ENCODE measurements at places on chromosomes 4 and X.
A peak's percentile ranks its signal among the peaks of the same experiment; 100 is the strongest.

DNA sequence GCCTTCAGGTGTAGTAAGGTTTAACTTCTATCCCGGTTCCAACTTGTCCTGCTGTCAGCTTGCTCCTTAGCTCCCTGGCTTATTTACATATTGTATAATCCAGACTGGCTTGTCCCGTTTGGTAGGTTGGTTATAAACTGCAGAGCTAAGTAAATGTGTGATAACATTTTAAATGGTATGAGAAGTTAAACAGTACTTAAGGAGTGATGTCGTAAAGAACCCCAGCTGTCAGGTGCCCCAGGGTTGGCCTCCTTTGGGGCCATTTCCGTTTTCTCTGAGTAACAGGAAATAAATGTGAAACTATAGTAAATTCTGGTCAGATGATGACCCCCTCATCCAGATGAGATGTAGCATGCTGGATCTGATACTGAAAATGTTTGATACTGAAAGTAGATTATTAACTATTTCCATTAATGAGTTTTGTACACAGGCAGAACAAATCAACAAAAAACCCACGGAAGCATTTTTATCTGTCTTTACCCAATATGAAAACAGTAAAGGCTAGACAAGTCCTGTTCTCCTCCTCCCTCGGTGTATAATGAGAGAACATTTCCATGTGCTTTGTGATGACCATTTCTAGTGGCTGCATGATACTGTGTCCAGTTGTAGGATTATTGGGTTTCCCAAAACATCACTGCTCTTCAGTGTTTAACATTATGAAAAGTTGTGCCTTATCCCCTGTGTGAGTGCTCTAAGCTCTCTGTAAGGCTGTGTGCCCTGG is 22.4 kb downstream of the GAB1 start:
- no peak for DNase-seq

DNA sequence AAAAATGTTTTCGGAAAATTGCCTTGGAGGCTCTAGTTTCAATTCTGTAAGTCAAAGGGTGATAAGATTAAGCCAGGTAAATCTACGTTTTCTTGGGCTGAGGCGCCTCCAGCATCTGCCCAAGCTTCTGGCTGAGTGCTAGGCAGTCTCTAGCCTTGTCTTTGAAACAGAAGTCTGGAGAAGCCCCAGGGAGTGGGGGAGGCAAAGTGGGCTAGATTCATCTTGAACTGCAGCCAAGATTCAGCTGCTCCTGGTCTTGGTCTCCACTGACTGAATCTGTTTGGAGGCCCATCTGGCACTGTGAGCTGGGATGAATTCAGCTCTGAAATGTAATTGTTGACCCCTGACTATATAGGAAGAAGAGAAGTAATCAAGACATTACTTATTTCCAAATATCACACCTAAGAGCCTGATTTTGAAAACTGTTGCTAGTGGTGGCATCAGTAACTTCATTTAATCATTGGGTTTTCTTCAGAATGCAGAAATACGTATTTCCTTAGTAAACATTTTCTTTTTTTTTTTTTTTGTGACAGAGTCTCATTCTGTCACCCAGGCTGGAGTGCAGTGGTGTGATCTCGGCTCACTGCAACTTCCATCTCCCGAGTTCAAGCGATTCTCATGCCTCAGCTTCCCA is 187.3 kb upstream of the LEF1 start:
- no peak for DNase-seq

GRCh38 chrX:130770615-130771014 is 132.4 kb downstream of the ENOX2 start:
- DNase-seq: no peak

DNA sequence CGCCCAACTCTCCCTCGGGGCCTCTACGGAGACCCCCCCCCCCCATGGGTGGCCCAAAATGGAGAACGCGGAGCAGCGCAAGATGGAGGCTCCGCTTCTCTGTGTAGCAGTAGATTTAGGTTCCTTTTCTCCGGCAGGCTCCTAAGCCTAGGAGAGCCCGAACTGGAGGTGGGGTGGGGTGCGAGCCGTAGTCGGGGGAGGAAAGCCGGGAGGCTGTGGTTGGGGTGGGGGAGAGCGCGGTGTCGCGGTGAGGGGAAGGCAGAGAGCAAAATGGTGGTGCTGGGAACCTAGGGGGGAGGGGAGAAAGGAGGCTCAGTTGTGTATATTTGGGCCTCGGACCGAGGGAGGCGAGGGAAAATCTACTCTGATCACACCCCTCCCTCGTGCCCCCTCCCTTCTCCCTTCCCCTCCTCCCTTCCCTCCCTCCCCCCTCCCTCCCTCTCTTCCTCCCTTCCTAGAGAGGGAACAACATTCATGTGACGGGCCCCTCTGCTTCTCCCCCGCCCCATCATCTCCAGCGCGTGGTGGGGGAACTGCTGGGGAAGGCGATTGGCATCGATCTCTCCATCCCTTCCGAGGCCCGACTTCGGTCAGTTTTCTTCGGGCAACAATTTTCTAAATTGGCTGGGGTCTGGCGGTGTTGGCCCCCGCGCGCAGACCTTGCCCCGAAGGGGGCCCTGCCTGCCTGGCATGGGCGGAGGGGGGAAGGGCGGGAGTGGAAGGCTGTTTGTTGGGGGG is at the start of gene STAG2:
Gene STAG2, plus strand, starts transcription at position 439 of the 738 bp plus-strand sequence. CDS start 60,922 bp downstream, outside the sequence.
- DNase-seq: peak; percentile 87

DNA sequence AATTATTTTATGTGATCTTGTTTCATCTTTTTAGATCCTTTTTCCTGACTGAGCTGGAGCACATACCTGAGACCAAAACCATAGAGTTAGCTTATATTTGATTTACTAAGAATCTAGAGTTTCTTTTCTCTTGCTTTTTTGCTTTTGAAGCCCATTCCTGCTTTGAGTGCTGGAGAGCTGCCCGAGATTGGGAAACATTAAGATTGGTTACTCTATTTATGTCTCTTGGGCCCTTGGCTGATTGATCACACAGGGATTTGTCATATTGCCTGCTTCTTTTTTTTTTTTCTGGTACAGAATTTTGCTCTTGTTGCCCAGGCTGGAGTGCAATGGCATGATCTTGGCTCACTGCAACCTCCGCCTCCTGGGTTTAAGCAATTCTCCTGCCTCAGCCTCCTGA is 73.9 kb downstream of the REPS2 start:
- no peak for DNase-seq

DNA sequence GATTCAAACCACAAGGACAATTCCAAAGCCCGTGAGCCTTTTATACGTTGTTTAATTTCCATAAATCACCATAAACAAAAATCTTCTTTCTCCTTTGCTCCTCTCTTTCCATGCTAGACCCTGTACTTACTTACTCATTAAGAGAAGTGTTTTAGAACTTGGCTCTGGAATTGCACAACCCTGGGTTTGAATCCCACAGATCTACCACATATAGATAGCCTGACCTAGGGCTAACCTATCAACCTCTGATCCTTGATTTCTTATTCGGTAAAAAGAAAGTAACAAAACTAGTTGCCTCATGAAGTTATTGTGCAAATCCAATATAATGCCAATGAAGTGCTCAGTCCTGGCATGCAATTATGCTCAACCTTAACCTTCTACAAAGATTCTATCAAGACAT is 68.8 kb downstream of the ZAR1 start:
- DNase-seq: no peak

GRCh38 chr4:143477487-143477886 is 36.0 kb upstream of the SMARCA5 start:
- no peak for DNase-seq

GRCh38 chrX:37488323-37488722 is 83.1 kb upstream of the LANCL3 start:
- no peak for DNase-seq

DNA sequence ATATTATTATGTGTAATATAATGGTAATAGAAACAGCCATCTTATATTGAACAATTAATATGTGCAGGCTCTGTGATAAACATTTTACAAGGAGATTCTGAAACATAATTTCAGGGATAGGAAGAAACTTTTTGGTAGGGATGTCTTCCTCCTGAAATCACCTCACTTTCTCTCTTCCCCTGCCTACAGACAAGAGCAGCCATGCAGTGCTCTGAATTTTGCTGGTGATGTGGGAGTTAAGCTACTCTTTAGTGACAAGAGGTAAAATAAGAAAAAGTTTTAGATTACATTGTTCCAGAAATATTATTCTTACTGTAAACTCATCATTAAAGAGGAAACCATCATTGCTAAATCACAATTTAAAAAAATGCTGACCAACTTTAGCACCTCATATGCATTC is 36.1 kb downstream of the LARP7 start:
- DNase-seq: no peak

DNA sequence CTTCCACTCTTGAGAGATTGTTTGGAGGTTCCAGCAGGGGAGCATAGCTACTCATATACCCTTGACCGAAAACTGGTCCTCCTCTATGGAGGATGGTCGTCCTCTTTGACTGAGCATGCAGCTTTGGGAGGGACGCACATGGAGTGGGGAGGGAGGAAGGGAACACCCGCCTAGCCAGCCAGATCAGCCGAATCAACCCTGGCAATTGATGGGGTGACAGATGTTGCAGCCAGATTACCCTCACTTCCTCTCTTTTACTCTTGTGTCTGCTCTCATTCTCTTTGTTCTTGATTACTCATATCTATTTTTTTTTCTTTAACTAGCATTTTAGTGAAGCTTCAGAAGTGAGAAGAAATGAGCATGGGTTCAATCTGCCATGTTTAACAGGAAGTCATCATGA is 19.6 kb downstream of the MGST2 start:
- no peak for DNase-seq

- no peak for DNase-seq
Observed at GRCh38 chrX:1165535-1166196, 46.8 kb downstream of the CRLF2 start.

- DNase-seq: no peak
Observed at GRCh38 chrX:111854556-111855490, 21.2 kb upstream of the TRPC5OS start.

GRCh38 chr4:159141193-159141592 is 38.3 kb downstream of the RAPGEF2 start:
- DNase-seq: no peak

DNA sequence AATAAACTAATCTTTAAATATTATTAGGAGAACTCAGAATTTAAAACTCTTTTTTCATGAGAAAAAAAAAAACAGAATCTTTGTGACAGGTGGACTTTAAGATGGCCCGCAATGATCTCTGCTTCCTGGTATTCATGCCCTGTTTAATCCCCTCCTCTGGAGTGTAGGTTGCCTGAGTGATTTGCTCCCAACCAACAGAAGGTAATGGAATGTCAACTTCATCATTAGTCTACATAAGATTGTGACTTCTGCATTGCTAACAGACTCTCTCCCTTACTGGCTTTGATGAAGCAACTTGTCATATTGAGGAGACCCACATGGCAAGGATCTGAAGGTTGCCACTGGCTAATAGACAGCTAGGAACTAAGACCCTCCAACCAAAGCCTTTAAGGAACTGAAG is 88.8 kb downstream of the CORIN start:
- no peak for DNase-seq

DNA sequence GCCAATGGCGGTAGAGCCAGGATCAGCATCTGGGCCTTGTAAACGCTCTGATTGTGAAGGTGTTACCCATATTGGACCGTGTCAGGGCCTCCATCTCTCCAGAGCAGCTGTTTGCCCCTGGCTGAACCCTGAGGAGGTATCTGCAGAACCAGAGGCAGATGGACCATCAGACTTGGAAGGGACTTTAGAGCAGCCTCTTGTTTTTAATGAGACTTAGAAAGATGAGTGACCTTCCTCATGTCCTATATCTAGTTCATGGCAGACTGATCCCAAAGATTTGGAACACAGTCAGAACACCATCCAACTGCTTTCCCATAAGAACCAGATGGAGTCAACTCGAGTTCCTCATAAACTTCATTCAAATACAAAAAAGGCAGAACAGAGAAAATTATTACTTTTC is 135.1 kb upstream of the MSX1 start:
- no peak for DNase-seq

DNA sequence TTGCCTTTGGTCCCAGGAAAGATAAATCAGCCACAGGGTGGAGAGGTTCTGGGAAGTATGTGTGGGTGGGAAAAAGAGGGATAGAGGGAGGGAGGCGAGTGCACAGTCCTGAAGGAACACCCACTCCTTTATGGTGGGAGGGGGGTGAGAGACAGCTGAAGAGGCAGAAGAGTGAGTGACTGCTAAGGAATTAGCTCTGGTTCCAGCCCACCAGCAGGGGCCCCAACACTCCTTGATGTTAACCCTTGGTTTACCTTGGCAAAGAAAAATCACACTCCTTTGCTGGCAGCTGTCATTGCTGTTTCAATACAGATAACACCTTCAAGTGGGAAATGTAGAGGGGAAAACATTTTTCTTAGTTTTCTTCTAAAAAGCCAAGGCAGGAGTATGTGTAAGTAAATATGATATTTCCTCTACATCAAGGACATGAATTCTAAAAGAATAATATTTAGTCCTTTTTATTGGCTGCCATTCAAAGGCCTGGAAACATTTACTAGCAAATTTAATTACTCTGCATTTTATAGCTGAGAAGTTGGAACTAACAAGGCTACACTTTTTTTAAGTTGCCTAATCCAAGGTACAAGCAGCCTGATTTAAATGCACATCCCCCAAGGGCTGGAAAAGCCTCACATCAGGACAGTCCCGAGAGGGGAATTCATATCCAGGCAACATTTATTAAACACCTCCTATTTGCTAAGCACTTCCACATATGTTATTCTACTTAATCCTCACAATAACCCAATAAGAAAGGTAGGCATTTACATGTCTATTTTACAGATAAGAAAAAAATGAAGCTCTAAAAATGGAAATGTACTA is 81.7 kb downstream of the HS6ST2 start:
- no peak for DNase-seq

- DNase-seq: no peak
Observed at GRCh38 chrX:148867596-148867995, 367.2 kb downstream of the AFF2 start.

GRCh38 chr4:42398171-42398870 is 1.0 kb downstream of the SHISA3 start:
- no peak for DNase-seq

- DNase-seq: peak; percentile 1
Observed at GRCh38 chrX:38717871-38718270, 83.4 kb upstream of the MID1IP1 start.

DNA sequence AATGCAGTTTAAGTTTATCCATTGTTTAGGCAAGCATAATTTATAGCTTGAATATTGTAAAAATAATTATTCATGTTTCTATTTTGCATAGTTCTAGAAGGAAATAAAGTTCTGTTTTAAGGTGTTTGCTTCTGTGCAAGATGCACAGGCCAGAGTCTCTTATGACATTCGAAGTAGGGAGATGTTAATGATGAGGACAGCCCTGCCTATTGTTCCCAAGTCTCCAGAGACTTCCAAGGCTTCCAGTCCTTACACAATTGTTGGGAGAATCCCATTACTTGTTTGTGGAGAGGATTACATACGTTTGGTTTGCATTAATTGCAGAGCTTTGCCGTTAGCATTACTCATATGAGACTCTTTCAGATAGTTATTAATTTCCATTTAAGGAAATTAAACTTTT is 96.2 kb upstream of the ANK2 start:
- DNase-seq: no peak

Data from NCI-H146 (cell line).